Stimulated activated CD8-positive, alpha-beta memory T cell treated with anti-CD3 and anti-CD28 coated beads, Interleukin-4, amount 100 ng/mL, for 4 hours (primary cell): ENCODE measurements at places on chromosomes 7 and 10.

- DNase-seq = no peak
Observed at GRCh38 chr7:38393874-38394273, 120.4 kb upstream of the TARP start.

- DNase-seq = no peak
Observed at GRCh38 chr10:121084016-121084674, 233.0 kb downstream of the WDR11 start.

- DNase-seq = no peak
Observed at GRCh38 chr10:10960534-10960933, 57.1 kb upstream of the CELF2 start.

DNA sequence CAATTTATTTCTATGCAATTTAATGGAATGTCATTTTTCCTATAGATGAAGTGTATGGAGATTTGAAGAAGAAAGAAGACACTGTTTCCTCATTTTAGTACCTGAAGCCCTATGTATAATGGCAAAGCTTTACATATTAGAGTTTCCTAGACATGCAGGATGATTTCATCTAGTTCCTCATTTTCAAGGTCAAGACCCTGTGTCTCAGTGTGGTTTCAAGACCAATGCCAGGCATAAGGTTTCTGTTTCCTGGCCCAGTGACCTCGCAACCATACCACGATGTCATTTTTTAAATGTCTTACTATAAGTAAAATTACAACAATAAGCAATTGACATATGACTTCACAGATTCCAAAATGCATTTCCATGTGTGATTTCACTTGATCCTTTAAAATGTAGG lies 336.5 kb upstream of the PRKCQ start:
- DNase-seq = no peak

- DNase-seq = no peak
Observed at GRCh38 chr7:108860615-108861014, 290.9 kb downstream of the DNAJB9 start.

DNA sequence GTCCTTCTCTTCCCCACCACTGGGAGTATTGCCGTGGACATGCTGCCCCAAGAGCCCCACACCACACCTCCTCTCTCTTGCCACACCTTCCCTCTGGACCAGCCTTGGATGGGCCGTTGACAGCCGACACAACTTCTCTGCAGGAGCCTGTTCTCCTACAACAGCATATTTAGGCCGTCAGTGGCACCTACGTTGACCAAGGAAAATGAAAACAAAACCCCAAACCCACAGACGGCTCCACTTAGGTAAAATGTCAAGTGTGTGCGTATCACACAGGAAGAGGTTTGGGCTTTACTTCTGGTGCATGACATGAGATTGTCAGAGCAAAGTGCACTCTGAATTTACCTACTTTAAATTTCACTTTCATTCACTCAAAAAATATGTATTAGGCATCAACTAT lies 246.6 kb downstream of the ZMYND11 start:
- DNase-seq = no peak

GRCh38 chr7:157318015-157318706 lies 18.6 kb upstream of the DNAJB6 start:
- no peak for DNase-seq

- DNase-seq = no peak
Observed at GRCh38 chr10:128643658-128644057, 517.4 kb upstream of the MKI67 start.

DNA sequence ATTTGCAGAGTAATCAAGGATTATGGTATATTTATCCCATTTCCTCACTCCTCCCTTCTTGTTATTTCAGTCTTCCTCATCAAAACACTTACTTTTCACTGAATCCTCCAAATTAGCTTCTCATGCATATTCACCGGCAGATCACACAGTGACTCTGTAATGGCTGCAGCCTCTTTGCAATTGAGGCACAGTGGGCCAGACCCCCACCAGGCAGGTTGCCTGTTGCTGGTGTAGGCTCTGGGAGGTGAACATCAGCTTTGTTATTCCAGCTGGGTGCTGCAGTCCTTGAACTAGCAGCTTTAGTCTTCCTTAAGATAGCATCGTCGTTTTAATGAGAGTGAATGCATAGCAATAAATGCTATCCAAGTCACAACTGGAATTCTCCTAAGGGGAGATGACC lies 449.3 kb downstream of the CNTNAP2 start:
- no peak for DNase-seq

DNA sequence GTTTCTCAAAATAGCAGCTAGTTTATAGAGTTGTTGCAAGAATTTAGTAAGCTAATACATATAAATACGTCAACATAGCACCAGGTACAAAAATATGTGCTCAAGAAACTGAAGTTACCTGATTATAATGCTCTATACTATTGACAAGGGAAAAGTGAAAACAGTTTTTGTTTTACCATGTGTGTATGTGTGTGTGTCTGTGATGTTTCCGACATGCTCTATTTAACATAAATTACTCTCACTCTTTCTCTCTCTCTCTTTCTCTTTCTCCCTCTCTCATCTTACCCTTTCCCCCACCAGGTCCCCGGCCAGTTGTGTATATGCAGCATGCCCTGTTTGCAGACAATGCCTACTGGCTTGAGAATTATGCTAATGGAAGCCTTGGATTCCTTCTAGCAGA lies 4.3 kb downstream of the LIPN start:
- DNase-seq = no peak

GRCh38 chr7:51316262-51316665 lies 345 bp downstream of the COBL start:
- DNase-seq = no peak

DNA sequence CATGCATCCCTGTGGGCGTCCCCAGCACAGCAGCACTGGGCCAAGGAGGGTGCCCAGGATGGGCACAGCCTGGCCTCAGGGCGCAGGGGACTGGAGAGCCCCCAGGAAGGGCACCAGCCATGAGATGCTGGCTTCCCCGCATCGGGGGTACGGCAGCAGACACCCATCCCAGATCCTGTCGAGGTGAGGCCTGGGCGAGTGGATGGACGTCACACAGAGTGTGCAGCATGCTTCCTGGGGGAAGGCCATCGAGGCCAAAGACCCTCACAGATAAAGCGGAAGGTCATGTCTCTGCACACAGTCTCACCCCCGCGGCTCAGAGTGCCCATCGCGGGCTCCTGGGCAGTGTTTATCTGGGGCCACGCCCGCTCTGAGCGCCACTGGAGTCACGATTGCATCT lies 18.8 kb downstream of the ADGRA1 start:
- no peak for DNase-seq

DNA sequence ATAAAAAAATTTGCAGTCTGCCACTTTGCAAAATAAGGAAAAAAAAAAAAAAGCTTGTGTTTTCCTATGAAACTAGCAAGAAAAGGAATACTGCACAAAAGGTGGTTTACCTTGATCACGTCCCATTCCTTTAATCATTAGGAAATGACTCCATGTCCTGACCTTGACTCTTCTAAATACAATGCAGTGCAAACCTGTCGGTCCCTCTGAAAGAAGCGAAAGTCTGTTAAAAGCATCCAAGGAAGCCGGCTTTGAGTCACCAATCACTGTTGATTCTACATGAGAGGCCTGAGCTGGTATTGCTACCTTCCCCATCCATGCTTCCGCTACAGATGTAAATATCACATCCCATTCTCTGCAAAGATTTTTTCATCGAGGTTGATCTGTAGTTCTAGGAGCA lies 652.1 kb downstream of the SDK1 start:
- no peak for DNase-seq

- DNase-seq = no peak
Observed at GRCh38 chr10:36373424-36374096, 731.5 kb upstream of the FZD8 start.

DNA sequence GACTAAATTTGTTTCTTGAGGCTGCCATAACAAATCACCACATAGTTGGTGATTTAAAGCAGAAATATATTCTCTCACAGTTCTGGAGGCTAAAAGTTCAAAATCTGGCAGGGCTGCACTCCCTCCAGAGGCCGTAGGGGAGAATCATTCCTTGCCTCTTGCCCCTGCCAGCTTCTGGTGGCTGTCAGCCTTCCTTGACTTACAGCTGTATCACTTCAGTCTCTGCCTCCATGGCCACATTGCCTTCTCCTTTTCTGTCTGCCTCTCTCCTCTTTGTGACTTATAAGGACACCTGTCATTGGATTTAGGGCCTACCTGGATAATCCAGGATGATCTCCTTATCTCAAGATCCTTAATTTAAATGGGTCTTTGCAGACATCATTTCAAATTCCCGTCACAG lies 5.8 kb upstream of the LRRC4 start:
- no peak for DNase-seq

DNA sequence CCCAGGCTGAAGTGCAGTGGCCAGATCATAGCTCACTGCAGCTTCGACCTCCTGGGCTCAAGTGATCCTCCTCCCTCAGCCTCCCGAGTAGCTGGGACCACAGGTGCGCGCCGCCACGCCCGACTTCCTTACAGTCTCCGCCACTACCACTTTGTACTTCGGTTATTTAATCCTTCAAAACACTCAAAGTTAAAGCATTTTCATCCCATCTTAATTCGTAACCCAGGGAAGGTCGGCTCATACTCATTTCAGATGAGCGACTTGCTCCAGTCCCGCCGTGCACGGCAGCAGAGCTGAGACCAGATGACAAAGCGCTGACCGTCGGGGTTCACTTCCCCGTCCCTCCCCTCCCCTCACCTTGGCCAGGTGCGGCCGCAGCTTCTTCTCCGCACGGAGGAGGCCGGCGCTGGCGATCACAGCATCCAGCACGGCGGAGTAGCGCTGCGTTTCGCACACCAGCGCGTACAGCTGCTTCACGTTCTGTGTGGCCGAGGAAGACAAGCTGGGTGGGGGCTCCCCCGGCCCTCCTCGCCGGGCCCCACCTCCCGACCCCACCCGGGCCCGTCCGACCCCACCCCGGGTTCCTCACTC lies 457 bp downstream of the NSUN5 start:
- DNase-seq = no peak

DNA sequence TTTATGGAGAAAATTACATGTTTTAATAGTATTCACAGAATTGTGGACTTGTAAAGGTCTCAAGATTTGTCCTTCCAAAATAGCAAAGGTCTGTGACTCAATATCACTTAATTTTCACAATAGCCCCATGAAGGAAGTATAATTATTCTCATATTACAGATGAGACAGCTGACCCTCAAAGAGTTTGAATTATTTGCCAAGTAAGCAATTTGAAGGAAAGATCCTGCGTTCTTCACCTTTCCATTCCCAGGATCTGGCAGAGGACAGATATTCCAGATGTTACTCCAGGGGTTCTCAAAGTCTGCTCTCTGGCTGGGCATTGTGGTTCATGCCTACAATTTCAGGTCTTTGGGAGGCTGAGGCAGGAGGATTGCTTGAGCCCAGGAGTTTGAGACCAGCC lies 559.4 kb upstream of the AUTS2 start:
- DNase-seq = no peak

DNA sequence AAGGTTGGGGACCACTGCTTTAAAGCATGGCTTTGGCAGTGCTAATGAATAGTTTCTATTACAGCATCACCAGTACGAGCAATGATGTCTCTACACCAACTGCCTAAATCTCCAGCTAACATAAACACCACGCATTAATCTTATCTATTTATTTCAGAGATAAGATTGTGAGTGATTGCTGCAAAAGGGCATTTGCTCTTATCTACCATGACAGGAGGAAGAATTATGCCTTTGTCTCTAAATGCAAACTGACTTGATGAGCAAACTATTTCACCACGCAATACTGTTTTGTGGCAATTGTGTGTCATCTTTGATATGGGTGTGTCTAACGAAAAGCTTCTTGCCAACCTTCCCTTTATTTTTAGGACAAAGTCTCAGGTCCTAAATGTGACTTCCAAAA lies 684.9 kb downstream of the SORCS1 start:
- no peak for DNase-seq

GRCh38 chr10:11828682-11829284 lies 5.6 kb downstream of the PROSER2 start:
- no peak for DNase-seq

DNA sequence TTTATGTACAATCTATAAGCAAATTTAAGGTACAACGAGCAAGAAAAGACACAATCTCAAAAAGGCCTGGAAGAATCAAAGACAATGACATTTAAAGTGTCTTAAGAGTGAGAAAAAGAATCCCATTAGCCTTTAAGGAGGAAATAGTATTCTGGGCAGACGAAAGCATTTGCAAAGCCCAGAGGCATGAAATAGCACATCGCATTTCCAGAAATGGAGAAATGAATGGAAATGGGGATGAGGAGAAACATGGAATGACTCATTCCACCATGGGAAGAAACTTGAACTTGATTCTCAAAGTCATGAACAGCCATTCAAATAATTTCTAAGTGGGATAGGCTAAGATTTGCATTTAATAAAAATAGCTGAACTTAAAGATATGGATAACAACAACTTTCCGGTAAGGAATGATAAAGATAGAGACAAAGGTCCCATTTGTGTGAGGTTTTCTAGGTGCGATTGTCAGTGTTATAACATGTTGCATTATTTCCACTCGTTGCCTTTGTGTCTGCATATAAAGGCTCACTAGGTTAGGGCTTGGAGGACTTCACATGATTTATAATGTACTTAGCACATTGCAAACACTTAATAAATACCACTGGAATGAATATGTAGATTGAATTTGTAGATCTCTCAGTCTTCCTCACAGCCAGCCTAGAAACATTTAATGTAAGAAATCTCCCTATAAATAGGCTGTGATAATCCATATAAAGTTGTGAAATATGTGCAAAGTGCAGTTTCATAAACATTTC lies 310.3 kb upstream of the KLF6 start:
- no peak for DNase-seq

DNA sequence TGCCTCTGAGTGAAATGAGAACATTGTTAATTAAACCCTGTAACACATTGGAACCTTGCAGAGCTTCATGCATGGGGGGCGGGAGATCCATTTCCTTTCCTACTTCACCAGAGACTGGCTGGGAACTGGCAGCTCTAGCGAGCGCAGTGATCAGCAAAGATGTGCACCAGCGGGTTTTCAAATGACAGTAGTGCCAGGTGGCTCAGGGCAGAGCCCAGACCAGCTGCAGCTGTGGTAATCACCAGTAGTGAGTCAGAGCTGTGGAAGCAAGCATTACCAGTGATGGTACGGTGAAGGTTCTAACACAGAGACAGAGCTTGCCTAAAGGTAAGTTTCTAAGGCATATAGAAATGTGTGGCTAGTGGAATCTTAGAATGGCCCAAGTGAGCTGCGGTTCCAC lies 1009.7 kb upstream of the CELF2 start:
- DNase-seq = no peak

DNA sequence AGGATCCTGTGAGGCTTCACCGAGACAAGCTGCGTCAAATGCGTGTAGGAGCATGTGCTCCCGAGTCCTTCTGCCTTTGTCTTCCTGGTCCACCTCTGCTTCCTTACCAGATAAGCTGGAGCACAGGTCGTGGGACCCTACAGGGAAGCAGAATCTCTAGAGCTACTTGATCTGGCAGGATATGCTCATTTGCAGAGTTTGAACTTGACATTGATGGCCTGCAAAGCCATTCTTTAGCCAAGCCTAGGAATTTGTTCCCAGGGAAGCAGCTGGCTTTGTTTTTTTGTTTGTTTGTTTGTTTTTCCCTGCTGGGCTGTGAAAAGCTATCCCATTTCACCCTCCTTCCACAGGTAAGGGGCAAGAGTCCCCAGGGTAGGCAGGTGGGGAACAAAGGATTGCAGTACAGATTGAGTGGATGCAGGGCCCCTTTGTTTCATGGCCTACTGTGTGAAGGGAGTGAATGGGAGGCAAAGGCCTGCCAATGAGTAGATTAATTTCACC lies 200.0 kb upstream of the BMPER start:
- DNase-seq = no peak

GRCh38 chr7:110962374-110962773 lies 128.6 kb upstream of the LRRN3 start:
- DNase-seq = no peak

- no peak for DNase-seq
Observed at GRCh38 chr10:114975091-114975490, 37.1 kb downstream of the TRUB1 start.

- DNase-seq = no peak
Observed at GRCh38 chr7:659306-659847, 67.1 kb upstream of the DNAAF5 start.

GRCh38 chr7:145478541-145478940 lies 638.1 kb upstream of the CNTNAP2 start:
- no peak for DNase-seq
